ENCODE measurements at places on chromosomes 11 and 22. TPM values are rescaled to one million over a fixed set of nuclear protein-coding genes. Genes with fewer than 3 reads are reported as not detected.
A peak's percentile ranks its signal among the peaks of the same experiment; 100 is the strongest.

Gene ASCL2
- 0.54 TPM for total RNA-seq

Gene MB
- 1.8 TPM for total RNA-seq

Gene MMP27
- total RNA-seq: 0.22 TPM

Gene LMNTD2
- total RNA-seq: 5.3 TPM

DNA sequence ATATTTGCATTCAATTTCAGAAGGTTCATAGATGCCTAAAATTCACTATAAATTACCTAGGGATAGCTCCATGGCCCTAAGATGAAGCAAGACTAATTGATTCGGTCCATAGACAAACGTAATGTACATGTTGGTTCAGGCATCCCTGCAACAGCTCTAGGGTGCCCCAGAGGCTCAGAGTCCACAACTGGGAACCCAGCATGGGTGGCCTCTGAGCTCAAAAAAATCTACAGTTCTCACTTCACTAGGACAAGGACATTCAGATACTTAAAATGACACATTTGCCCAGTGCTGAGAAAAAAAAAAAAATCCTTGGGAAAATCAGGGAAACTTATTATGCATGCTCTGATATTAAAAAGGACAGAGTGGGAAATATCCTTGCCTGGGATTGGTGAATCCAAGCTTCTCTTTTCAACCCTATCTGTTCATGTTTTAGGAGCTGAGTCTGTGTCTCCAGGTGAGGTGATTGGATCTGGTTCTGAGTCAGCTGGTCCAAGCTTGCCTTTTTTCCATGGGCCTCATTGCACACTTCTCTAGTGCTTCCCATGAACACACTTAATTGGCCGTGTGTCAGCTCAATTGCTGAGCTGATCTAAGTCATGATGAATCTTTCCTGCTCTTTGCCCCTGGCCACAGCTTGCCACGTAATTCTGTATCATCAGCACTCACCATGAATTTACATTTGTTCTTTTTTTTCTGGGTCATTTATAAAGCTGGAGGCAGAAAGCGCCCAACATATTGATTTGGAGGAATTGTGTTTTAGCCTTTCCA lies 116.3 kb upstream of the RCN1 start:
- no peak overlapping the region for H3K4me3 ChIP-seq
- H3K36me3 ChIP-seq: no peaks in the 10 kb centered on the region
- no peak for DNase-seq
- no peaks in the 10 kb centered on the region for H3K4me1 ChIP-seq
- H3K27me3 ChIP-seq: no peaks in the 10 kb centered on the region

- H3K27me3 ChIP-seq: no peaks in the 10 kb centered on the region
- no peak overlapping the region for H3K27ac ChIP-seq
- no peaks in the 10 kb centered on the region for H3K36me3 ChIP-seq
- H3K4me1 ChIP-seq: no peaks in the 10 kb centered on the region
- DNase-seq: no peak
Observed at GRCh38 chr11:14539982-14540421, 19.8 kb upstream of the PSMA1 start.

GRCh38 chr22:24841261-24841660 lies 35.2 kb downstream of the SGSM1 start:
- no peaks in the 10 kb centered on the region for H3K27me3 ChIP-seq
- no peak overlapping the region for H3K27ac ChIP-seq
- peak; percentile 15 for DNase-seq
- no peaks in the 10 kb centered on the region for H3K36me3 ChIP-seq
- H3K4me1 ChIP-seq: no peaks in the 10 kb centered on the region

DNA sequence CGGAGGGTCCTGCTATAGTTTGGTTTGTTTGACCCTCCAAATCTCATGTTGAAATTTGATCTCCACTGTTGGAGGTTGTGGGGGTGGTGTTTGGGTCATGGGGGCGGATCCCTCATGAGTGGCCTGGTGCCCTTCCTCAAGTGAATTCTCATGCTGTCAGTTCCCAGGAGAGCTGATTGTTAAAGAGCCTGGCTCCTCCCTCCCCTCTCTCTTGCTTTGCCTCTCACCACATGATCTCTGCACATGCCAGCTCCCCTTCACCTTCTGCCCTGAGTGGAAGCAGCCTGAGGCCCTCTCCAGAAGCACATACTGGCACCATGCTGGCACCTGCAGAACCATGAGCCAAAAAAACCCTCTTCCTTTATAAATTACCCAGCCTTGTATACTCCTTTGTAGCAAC lies 7.1 kb downstream of the TSPAN18 start:
- DNase-seq: no peak
- H3K4me3 ChIP-seq: no peak overlapping the region
- no peak overlapping the region for H3K27ac ChIP-seq
- H3K4me1 ChIP-seq: peaks cover 36% of the 10 kb centered on the region

DNA sequence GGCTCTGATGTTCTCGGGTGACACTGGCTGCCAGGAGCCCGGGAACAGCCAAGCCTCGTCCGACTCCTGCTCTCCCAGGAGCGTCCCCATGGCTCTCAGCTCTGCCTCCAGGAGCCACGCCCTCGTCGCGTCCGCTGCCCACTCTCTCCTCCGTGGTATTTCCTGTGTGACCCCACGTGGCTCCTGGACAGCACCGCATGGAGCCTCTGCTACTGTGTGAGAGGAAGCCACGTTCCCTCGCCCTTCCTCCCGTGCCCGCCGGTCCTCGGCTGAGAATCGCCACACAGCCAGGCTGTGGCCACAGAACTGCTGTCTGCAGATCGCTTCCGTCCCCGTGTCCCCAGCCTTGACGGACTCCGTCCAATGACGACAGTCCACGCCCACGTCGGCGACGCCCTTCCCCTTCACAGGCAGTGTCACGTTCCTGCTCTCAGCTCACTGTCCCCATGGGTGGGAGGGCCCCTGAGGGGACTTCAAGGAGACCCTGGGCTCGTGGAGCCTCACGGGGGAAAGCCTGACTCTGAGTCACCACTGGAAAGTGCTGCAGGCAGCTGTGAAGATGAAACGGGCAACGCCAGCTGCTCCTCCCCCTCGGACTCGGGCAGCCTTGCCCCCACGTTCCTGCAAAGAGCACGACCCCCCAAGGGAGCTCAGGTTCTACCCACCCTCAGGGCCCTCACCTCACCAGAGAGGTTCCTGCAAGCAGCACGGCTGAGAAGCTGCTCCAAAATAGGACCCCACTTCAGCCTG lies 458.5 kb downstream of the BRD1 start:
- H3K36me3 ChIP-seq: no peaks in the 10 kb centered on the region
- H3K27ac ChIP-seq: no peak overlapping the region
- H3K27me3 ChIP-seq: no peaks in the 10 kb centered on the region
- no peak overlapping the region for H3K4me3 ChIP-seq

GRCh38 chr11:69537126-69537525 lies 55.7 kb downstream of the LINC01488 start:
- no peak overlapping the region for H3K4me3 ChIP-seq
- no peak for DNase-seq
- no peaks in the 10 kb centered on the region for H3K36me3 ChIP-seq
- H3K27me3 ChIP-seq: no peaks in the 10 kb centered on the region
- no peak overlapping the region for H3K27ac ChIP-seq

- no peak overlapping the region for H3K27ac ChIP-seq
- no peaks in the 10 kb centered on the region for H3K27me3 ChIP-seq
Observed at GRCh38 chr22:30276039-30276438, 9.4 kb upstream of the OSM start.

DNA sequence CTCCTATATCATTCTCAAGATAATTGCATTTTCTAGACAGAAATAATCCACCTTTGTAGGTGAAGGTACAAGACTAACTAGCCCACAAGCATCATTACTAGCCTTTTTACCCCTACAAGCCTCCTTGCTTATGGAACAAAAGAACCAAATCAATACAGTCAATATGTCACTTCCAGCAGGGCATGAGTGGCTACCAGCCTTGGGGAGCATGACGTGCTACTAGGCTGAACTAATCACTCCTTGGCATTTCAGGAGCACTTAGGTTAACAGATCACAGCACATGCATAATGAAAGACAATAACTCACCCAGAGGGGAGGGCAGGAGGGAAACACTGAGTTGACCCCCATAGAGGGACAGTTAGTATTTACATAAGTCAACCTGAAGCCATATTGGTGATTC lies 2.7 kb downstream of the DRD2 start:
- H3K4me3 ChIP-seq: no peak overlapping the region
- no peaks in the 10 kb centered on the region for H3K27me3 ChIP-seq
- DNase-seq: no peak
- no peaks in the 10 kb centered on the region for H3K36me3 ChIP-seq

GRCh38 chr11:121665206-121665838 lies 212.6 kb upstream of the SORL1-AS1 start:
- DNase-seq: no peak
- no peaks in the 10 kb centered on the region for H3K36me3 ChIP-seq
- peaks cover 4% of the 10 kb centered on the region for H3K4me1 ChIP-seq

DNA sequence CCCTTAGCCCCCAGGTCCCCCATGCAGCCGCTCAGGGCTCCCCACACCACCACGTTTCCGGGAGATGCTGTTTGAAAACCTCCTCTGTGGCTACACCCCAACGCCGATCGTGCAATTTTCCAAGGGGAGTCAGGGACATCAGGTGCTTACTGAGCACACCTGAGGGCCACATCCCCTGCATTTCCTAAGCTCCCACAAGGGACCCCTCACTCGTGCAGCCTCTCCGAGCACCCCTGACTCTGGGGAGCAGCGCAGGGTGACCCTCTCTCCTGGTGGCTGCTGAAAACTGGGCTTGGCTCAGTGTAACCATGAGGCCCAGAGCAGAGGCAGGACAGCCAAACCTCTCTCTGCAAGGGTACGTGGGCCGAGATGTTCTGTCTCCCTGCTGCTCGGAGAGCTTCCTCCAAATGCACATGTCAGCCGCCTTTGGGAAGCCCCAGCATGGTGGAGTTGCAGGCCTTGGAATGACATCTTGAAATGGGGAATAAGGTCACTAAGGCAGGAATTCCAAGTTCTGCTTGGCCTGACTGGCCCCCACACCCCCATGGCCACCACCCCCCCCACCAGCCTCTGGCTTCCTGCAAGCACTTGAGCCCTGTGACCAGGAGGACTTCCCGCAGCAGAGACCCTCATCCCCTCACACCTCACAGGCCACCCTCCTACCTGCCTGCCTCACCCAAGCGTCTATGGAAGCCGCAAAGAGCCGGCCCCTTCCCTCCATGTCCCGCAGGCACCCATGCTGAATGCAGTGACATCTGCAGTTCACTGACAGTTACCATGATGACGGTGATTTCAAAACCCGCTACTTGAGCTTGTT lies 257.4 kb downstream of the BRD1 start:
- H3K27ac ChIP-seq: no peak overlapping the region
- H3K4me1 ChIP-seq: no peaks in the 10 kb centered on the region
- no peaks in the 10 kb centered on the region for H3K36me3 ChIP-seq
- H3K4me3 ChIP-seq: no peak overlapping the region

DNA sequence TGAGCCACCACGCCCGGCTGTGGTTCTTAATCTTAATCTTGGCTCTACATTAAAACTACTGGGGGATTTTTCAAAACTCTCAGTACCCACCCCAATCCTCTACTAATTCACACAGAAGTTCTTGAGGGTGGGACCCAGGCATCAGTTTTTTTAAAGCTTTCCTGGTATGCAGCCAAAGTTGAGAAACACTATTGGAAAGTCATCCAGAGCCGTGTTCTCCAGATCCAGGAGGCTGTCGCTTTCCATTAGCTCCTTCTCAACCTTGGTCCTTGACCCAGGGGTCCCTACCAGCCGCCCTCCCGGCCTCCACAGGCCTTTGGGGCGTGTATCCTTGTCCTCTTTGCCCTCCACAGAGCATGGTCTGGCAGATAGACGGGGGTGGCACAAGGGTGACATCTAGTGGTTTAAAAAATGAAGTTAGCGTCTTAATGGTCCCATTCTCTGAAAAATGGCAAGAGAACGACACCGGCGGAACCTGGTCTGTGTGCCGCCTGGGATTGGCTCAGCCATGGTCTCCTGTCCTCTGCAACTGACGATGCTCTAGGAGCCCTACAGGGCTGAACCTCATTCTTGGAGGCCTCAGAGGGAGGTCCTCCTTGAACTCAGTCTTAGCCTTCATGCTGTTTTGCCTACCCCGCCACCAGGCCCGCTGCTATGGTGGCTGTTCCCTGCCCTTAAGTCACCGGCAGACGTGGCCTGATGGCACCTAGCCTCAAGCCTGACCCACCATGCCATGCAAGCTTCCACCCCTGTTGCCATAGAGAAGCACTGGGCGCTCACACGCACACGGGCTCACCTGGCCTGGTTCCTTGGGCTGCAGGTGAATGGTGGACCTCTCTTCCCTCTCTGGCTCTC lies 152.0 kb upstream of the SYN3 start:
- no peak overlapping the region for H3K27ac ChIP-seq
- H3K36me3 ChIP-seq: no peaks in the 10 kb centered on the region
- no peaks in the 10 kb centered on the region for H3K27me3 ChIP-seq
- no peaks in the 10 kb centered on the region for H3K4me1 ChIP-seq
- H3K4me3 ChIP-seq: no peak overlapping the region

GRCh38 chr11:60887556-60887955 lies 18.8 kb downstream of the PRPF19 start:
- no peak overlapping the region for H3K4me3 ChIP-seq
- no peaks in the 10 kb centered on the region for H3K4me1 ChIP-seq
- H3K36me3 ChIP-seq: peaks cover 2% of the 10 kb centered on the region
- no peaks in the 10 kb centered on the region for H3K27me3 ChIP-seq
- DNase-seq: peak; percentile 45
- no peak overlapping the region for H3K27ac ChIP-seq

DNA sequence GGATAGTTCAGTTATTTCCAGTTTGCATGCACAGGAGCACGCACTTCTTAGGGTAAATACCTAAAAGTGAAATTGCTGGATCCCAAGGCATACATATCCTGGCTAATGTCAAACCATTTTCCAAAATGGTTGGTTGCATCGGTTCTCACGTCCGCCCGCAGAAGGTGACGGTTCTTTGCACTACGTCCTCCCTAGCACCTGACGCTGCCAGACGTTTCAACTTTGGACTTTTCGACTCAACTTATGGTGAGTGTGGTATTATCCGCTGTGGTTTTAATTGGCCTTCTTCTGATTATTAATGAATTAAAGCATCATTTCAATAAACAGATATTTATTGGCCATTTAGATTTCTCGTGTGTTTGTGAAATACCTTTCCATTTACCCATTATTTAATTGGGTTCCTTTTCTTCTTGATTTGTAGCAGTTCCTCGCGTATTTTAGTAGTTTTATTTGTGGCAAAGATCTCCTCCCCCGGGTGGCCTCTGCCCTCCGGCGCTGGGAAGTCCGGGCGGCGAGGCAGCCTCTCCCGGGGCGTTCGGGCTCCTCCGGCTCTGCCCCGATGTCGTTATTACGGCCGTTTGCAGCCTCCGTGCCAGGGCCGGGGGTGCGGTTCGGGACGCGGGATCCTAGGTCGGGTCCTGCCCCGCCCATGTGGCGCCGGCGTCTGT lies at the start of gene JHY:
Gene JHY (plus strand): TSS at position 571 of the 668 bp plus-strand sequence. CDS start 3,091 bp downstream, outside the sequence.
- H3K4me3 ChIP-seq: peak within 1 kb of the TSS; percentile 38
- DNase-seq: peak; percentile 65
- peak within 1 kb of the TSS; percentile 76 for H3K27ac ChIP-seq
- no peaks in the 10 kb centered on the region for H3K27me3 ChIP-seq
- peaks cover 3% of the 10 kb centered on the region for H3K4me1 ChIP-seq
- H3K36me3 ChIP-seq: no peaks in the 10 kb centered on the region
